ENCODE measurements at places on chromosomes 5 and 9.

- no peak for DNase-seq
These were observed 187.1 kb downstream of the MEF2C start for GRCh38 chr5:88695931-88696330.

DNA sequence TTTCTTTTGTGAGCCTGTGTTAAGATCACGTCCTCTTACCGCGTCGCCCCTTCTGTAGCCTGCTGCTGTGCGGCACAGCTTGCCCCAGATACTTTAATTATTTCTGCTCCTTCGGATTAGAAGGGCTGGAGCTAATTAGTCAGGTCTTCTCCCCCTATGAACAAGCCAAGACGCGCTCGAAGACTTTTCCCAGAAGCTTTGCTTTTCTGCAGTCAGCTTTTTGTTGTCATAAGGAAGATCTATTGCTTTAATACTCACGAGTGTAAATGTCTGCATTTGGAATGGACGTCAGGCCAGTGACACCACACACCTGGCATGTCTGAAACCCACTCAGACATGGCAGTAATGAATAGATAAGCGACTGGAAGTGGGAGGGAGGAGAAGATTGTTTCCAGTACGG is 37.0 kb downstream of the PRUNE2 start:
- no peak for DNase-seq

DNA sequence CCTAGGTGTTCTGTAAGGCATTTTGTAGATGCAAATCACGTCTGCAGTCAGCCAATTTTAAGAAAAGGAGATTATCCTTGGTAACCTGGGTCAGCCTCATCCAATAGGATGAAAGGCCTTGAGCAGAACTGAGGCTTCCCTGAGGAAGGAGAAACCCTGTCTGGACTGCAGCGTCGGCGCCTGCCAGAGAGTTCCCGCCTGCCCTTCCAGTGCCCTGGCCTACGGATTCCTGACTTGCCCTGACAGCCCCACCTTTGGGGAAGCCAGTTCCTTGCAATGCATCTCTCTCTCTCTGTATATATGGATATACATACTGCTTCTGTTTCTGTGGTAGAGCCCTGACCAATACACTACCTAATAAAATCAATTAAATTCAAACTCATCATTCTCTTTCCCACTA is 66.2 kb upstream of the RUFY1 start:
- DNase-seq = no peak

DNA sequence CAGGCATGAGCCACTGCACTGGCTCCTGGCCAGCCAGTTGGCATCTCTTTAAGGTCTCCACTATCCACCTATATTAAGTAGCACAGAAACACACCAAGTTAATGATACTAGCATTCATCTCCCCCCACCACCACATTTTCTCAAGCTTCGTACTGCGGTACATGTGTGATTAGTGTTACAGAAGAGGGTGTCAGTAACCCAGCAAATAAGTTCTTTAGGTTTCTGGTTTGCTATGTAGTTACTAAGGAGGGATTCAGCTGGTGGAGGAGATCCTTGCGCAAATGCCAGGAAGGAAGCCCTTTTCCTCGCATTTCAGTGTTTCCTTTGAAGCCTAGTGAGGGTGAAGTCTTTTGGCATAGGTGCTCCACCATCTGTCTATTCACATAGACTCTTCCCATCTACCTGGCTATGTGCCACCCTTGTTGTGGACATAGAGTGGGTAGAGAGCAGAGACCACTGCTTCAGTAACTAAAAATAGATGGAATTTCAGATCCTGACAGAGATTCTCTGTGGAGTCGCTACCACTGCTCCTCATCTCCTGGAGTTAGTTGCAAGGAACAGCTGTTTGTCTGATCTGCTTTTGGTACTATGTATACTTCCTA is 16.7 kb downstream of the UBE2D2 start:
- no peak for DNase-seq

GRCh38 chr9:120183615-120184014 is 396.4 kb downstream of the CDK5RAP2 start:
- DNase-seq = no peak

GRCh38 chr9:134551644-134552348 is 89.8 kb upstream of the COL5A1 start:
- no peak for DNase-seq

DNA sequence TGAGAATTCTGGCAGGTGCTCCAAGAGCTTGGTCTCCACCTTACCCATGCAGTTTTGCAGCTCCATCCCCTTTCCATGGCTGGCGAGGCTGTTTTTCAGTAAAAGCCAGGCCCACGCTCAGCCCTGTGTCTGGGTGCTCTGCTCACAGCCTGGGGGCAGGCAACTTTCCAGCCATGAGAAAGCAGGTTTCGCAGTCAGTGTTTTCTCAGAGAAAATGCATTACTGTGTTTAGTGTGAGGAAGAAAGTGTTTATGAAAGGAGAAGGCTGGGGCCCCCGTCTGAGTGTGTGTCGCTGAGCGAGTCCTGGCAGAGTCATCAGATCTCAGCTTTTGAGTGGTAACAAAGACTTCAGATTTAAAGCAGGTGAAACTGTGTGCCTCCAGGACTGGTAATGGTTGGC is 248.1 kb downstream of the IRX1 start:
- no peak for DNase-seq

GRCh38 chr5:6543346-6543730 is 89.5 kb downstream of the NSUN2 start:
- no peak for DNase-seq

GRCh38 chr9:378263-378662 is 163.6 kb downstream of the DOCK8 start:
- DNase-seq = no peak

DNA sequence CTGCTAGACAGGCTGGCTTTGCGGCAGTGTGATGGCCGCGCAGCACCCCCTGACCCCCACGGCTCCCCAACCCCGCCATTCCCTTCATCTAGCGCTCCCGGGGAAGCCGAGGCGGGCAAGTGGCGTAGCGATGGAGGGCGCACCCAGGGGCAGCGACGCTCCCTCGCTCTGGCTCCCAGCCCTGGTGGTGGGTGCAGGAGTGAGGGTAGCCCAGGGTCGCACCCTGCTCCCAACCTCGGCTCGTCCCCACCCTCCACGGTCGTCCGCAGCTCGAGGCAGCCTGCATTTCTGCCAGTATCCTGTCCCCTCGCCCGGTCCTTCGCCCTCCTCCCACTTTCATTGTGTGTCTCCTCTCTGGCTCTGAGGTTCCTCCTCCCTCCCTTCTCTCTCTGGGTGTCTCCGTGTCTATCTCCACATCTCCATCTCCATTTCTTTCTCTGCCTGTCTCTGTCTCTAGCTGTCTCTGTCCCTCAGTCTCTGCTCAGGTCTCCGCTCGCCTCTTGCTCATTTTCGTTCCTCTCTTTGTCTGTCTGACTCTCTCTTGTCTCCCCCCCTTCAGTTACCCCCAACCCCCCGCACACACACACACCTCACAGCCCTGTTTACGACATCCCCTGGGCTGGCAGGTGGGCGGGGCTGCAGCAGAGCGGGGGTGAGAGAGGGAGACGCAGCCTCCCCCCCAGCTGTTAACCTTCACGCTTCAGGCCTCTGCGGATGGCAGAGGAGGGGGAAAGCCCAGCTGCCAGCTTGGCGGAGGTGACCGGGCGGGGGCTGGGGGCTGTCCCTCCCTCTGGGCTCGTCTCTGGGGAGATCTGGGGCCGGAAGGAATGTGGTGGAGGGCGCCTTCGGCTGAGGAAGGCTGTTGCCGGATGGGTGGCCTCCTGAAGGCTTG is 48.7 kb upstream of the PSD2 start:
- DNase-seq = no peak

DNA sequence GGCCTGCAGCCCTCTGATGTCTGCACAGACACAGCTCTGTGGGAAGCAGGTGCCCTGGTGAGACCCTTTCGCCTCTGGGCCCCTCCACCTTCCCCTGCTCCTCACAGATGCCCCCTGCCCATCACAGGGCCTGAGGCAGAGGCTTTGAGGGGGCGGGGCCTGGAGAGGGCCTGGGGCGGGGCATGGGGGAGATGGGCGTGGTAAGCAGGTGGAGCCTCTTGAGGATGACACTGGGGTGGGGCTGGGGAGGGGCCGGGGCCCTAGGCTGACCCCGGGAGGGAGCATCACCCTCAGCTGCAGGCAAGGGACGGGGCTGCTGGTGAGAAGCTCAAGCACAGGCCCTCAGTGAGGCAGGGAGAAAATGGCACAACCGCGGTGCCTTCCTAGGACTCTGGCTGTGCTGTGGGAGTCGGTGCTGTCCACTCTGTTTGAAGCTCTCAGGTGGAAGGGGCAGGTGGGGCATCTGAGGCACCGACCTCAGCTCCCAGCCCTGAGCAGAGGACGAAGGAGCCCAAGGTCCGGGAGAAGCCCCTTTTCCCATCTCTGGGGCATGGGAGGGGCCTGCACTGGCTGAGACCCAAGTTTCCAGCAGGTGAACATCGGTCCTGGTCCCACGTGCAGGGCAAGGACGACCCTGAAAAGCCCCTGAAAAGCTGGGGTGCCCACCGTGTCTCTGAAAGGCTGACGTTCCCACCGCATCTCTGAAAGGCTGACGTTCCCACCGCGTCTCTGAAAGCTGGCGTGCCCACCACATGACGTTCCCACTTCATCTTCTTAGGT is 17.5 kb upstream of the SLC9A3 start:
- DNase-seq = no peak

DNA sequence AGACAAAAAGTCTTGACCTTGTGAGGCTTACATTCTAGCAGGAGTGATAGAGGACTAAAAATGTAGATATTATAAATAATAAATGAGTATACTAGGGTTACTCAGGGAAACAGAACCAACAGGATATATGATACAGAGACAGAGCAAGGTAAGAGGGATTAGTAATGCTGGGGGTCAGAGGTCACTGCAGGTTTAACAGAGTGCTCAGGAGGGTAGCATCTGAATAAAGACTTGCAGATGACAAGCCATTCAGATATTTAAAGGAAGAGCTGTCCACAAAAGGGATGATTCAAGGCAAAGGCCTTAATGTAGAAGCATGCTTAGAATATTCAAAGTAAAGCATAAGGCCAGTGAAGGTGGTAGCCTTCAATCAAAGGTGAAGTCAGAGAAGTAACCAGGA is 65.6 kb upstream of the SEMA6A start:
- DNase-seq = no peak

- no peak for DNase-seq
These were observed 56.2 kb upstream of the XPA start for GRCh38 chr9:97753364-97753763.

DNA sequence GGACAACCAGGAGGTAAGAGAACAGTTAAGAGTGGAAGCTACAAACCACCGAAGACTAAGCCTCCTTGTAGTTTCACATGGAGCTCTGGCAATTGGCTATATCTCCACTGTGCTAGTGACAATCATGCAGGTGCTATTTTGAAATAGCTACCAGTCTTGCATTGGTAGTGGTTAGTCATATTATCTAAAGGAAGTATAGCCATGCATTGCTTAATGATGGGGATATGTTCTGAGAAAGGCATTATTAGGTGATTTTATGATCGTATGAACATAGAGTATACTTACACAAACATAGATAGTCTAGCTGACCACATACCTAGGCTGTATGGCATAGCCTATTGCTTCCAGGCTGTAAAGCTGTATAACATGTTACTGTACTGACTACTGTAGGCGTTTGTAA is 28.4 kb downstream of the HSDL2 start:
- no peak for DNase-seq
